ENCODE measurements at places on chromosomes 6 and 20.

DNA sequence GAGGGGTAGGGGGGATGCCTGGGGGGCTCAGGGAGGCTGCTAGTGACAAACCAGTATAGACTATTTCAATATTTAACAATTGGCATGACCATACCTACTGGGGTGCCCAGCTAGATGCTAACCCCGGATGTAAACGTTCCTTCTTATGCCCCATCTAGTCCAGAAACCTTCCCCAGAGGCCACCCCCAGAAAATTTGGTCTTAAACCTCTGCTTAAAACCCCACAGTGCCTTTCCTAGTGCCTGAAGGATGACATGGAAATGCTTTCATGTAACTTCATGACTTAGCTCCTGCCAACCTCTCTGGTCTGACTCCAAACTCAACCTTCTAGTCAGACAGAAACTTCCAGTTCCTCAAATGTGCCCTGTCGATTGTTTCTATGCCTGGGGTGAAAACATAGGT, 52.0 kb downstream of the JPH2 start:
- DNase-seq = no peak

GRCh38 chr6:13630499-13630898, 15.4 kb downstream of the NOL7 start:
- DNase-seq = no peak

GRCh38 chr6:82144852-82145340, 102.6 kb downstream of the IBTK start:
- DNase-seq = no peak

- no peak for DNase-seq
Observed at GRCh38 chr20:47111576-47111975, 216.9 kb downstream of the EYA2 start.

GRCh38 chr6:149815788-149816187, 48.4 kb downstream of the LRP11 start:
- DNase-seq = no peak

GRCh38 chr6:30029588-30029987, 31.5 kb upstream of the POLR1H start:
- DNase-seq = no peak

All from activated CD4-positive, CD25-positive, alpha-beta regulatory T cell treated with anti-CD3 and anti-CD28 coated beads, Interleukin-2, amount 50 U/mL, for 16 hours (primary cell).